Natural killer cell treated with Interleukin-12 subunit alpha and Interleukin-12 subunit beta and Interleukin-15 and Interleukin-18, amount 100 ng/mL, for 72 hours (primary cell): ENCODE measurements at places on chromosomes 5 and 9. TPM values are rescaled to one million over a fixed set of nuclear protein-coding genes. Genes with fewer than 3 reads are reported as not detected.

ACER2 gene
- 2.6 TPM for total RNA-seq

EXD3 gene
- 7.6 TPM for total RNA-seq

BASP1 gene
- total RNA-seq: 3.9 TPM

ALDH1A1 gene
- total RNA-seq: not detected

DNA sequence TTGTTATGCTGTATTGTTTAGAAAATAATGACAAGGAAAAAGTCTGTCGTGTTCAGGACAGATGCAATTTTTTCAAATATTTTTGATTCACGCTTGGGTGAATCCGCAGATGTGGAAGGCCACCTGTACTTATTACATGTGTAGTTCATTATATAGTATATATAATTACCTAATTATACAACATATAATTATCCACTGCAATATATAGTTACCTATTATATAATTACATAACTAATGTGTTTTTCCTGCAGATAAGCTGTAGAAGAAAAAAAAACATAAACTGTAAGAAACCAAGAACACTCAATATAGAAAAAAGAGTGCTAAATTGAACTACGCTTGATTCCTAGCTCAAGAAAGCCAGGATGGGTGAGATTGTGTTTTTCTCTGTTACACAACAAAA lies 93.6 kb upstream of the RANBP3L start:
- DNase-seq: no peak

- no peak for DNase-seq
Measured at GRCh38 chr5:142740474-142741242, 29.5 kb upstream of the ARHGAP26 start.

- DNase-seq: no peak
Measured at GRCh38 chr5:88682881-88683361, 200.1 kb downstream of the MEF2C start.

- no peak for DNase-seq
Measured at GRCh38 chr5:159073026-159073425, 26.7 kb downstream of the EBF1 start.

- DNase-seq: no peak
Measured at GRCh38 chr9:91900055-91900796, 49.8 kb downstream of the ROR2 start.

GRCh38 chr9:14351221-14351836 lies 37.4 kb upstream of the NFIB start:
- DNase-seq: no peak

DNA sequence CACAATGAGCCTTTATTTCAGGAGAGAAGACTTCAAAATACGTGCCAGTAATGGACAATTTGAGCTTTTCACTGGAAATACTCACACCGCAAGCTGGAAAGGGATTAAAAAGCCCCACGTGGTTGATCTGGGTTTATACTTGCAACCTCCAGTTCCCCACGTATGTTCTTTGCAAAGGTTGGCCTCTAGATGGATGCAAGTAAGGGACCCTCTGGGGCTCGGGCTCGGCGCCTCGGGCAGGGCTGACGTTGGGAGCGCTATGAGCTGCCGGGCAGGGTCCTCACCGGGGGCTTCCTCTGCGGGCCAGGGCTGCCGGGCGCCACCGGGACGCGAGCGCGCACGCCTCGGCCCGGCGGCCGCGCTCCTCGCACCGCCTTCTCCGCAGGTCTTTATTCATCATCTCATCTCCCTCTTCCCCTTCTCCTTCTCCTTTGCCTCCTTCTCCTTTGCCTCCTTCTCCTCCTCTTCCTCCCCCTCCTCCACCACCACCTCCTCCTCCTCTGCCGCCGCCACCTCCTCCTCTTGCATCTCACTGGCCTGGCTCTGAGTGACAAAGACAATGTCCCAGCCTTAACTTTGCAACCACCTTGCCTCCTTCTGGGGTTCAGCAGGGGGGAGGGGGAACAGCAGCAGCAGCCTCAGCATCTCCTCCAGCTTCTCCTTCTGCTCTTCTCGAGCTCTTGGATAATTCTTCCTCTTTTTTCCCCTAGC lies 701 bp upstream of the ZNF462 start:
- DNase-seq: no peak

DNA sequence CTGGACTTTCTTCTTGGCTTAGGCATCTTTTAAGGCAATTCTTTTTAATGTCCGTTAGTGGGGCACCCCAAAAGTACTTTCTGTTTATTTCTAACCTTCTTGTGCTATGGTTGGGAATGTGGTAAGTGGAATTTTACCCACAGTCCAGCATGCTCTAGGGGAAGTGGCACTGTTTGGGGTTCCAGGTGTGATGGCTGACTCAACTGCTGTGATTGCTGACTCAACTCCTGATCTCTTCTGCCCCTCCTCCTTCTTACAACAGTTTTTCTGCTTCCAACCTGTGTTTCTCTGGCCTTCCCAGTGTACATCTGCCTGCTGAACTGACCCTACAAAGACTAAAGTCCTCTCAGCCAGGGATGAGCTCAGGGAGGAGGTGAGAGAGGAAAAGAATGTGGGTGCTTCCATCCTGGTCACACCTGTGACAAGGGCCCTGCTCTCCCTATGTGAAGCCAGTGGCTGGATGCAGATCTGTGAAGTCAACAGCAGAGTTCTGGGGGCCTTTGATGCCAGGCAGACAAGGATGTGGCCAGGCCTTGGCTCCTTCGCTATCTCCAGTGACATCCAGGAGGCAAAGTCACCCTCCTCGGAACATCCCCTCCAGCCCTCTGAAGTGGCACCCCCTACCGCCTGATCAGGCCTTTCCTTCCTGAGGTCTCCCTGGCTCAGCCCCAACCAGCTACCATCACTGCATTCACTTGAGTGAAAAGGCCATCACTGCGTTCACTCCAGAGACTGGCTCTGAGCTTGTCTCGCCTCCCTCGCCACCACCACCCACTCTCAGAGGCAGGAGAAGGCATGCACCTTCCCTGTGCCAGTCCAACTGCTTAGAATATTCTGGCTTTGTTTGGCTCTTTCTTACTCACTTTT lies 72.2 kb downstream of the C5orf15 start:
- no peak for DNase-seq

DNA sequence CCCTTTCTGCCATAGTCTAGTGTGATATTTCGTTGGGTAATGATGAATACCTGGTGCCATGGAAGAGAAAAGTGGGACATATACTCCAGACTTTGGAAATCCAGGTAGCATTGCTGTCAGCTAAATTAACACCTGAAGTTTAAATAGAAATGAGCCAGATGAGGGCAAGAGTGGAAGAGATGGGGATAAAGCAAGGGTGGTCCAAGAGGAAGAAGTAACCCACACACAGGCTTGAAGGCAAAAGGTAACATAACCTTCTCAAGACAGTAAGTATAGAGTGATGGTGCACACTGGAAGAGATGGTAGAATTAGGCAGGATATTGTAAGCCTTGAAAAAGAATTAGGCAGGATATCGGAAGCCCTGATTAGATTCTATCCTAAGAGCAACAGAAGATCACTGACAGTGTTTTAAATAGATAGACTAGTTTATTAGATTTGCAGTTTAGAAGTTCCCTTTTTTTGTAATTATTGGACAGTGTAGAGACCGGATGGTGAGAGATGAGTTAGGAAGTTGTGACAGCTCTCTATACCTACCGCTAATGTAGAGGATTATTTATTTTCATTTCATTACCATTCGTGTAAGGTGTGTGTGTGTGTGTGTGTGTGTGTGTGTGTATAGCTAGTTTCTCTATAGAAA lies 16.8 kb downstream of the ANXA1 start:
- DNase-seq: no peak

GRCh38 chr5:139422307-139422893 lies 16.9 kb downstream of the DNAJC18 start:
- DNase-seq: peak; percentile 78

DNA sequence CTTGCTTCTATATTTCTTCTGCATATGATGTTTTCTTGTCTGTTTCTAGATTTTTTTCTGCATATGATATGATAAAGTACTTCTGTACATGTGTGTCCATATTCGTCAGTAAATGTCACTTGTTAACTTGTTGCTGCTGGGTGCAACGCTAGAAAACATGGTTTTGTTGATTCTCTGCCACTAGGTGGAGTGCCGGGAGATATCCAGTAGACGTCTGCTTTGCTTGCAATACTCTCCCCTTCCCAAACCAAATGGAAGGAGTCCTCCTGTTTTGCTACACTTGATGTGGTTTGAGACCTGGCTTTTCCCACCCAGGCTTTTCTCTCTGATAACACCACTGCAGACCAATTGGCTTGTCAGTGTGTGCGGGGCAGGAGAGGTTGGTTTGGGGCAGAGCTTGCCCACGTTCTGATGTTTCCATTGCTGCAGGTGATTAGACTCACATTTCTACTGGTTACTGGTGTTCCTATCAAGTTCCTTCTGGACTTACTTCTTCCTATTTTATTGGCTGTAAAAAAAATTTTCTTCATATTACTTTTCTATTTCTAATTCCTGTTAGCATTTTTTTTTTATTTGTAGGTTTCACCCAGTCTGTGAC lies 900.0 kb upstream of the CDH10 start:
- no peak for DNase-seq

DNA sequence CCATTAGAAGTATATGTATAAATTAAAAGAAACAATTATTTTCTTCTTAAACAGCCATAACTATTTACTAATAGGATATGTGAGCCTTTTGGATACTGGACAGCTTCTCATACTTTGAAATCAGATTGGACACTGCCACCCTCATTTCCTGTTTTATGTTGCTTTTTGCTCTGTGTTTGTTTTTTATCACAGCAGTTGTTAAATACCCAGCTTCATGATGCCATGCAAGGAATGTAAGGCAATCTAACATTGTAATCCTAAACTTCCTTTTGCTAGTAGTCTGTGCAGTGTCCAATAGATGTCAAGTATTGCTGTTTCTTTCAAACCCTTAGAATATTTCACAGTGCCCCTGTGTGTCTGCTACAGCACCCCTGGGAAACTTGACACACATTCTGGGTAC lies 56.2 kb downstream of the CNTLN start:
- DNase-seq: no peak

GRCh38 chr9:92661743-92662142 lies 8.2 kb downstream of the IPPK start:
- no peak for DNase-seq

DNA sequence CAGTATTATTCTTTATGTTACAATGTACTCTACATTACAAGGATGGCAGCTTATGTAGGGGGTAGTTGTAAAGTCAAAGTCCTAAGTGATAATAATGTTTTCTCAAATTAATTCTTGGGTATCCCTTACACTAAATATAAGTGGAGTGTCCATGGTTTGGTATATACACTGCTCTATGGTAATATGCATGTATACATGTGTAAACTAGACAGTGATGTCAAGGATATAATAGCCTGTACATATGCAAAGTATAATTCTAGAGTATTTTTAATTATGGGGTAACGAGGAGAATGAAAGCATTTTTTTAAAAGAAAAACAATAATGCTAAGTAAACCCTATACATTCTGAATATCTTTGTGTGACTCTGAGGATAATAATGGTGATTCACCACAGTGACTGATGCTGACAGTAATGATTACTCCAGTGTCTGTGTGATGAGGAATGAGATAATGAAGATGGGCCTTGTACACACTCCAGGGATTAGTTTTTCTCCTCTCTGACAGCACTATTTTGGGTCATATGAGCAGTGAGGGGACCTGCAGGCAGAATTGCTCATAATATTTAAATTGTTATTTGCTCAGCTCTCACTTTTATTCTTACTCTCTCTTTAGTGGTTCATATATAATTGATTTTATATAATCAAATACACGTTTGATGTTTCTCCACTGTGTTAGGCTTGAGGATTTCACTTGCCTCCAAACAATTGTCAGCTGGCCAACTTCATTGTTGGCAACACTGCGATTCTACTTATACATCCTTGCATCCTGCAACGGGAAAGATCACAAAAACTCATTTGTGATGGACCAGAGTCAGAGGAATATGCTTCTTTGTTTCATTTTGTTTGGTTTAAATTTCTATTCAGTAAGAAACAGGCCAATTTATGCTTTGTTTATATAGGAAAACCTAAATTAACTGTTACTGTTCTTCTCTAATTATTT lies 88.2 kb downstream of the NREP start:
- no peak for DNase-seq

- no peak for DNase-seq
Measured at GRCh38 chr5:23132231-23132630, 279.1 kb upstream of the CDH12 start.

- DNase-seq: no peak
Measured at GRCh38 chr5:88269222-88269771, 652 bp upstream of the TMEM161B start.

- no peak for DNase-seq
Measured at GRCh38 chr9:132062806-132063205, 16.9 kb downstream of the MED27 start.

DNA sequence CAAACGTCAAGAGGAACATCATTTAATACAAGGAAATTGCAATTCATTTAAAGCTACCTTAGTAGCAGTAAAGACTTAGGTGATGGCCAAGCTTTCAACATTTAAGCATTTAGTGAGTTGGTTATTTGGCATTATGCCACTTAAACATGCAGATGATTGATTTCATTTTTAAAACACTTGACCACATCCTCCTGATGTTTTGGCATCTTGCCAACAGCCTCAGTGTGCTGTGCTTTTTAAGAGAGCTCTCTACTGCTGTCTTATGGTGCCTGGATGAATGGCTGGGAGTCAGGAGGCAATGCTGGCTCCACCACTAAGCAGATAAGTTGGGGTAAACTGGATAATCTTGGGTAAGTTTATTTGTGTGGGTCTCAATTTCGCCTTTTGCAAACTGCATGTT lies 364.5 kb downstream of the MAN2A1 start:
- DNase-seq: peak; percentile 72

GRCh38 chr5:173352366-173353349 lies 24.4 kb upstream of the STC2 start:
- no peak for DNase-seq

- no peak for DNase-seq
Measured at GRCh38 chr5:38602641-38603040, 46.2 kb upstream of the LIFR start.

GRCh38 chr9:4420351-4420750 lies 69.9 kb upstream of the SLC1A1 start:
- no peak for DNase-seq

GRCh38 chr5:66302344-66302743 lies 158.2 kb downstream of the SREK1 start:
- no peak for DNase-seq

DNA sequence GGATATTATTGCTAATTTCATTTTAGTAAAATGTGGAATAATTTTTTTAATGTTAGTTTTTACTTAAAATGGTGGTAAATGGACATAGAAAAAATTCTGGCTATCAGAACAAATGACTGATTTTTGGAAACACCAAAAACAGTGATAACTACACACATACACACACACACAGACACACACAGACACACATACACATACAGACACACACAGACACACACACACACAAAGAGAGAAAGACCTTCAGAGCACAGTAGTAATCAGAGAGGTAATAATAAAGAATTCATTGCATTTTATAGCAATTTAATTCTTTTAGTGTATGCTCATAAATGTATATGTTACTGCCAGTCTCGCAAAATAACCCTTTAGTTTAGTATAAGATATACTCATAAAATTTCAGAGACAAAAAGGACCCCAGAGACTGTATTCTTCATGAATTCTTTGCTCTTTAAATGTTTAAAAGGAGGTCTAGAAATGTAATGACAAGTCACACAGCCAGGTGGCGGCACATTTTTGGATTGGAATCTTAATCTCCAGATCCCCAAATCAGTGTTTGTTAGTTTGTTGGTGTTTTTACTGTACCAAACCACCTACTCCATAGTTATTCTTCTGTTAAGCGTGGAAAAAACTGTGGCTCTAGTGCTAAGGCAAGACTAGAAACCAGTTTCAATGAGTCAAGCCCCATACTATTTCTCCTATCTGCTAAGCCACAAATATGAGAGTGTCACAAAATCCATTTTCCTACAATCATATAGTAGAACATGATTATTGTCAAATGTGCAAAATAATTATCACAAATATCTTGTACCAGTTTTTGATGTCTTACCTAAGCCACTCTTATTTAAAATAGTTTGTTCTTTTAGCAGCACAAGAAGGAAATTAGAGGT lies 109.9 kb downstream of the EDIL3 start:
- no peak for DNase-seq
